ENCODE measurements at places on chromosomes 11 and 22.
A peak's percentile ranks its signal among the peaks of the same experiment; 100 is the strongest.

DNA sequence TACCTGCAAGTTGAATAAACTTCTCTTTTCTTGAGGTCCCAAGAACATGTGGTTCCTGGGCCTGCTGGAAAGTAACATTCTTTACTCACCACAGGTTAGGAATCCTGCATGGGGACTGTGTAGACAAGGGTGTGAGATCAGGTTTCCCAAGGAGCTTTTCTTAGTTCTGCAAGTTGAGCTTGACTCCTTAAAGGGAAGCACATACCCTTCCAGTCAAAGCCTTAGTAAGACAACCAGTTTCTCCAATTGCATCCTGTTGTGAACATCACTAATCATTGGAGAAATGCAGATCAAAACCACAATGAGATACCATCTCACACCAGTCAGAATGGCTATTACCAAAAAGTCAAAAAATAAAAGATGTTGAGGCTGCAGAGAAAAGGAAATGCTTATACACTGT is 48.3 kb upstream of the PAK1 start:
- DNase-seq, result no peak

GRCh38 chr11:65150509-65151299 is 16.4 kb upstream of the SYVN1 start:
- DNase-seq, result peak; percentile 16

DNA sequence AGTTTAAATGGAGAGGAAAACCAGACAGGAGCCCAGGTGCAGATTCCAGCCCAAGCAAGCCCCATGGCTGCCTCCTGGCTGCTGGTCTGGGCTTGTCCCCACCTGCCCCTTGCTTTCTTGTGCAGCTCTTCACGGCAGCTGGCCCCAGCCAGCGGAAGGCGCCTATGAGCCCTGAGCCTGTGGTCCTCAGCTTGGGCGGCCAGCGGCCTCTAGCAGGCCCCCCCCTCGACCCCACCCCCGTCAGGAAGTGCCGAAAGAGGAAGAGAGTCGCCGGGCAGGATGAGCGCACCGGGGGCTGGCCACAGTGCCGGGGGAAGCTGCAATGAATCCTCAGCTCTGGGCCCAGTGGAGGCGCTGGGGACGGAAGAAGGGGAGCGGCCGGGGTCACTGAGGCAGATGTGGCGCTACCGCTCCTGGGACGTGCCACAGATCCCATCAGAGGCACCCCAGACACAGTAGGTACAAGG is 2.1 kb upstream of the DGKZ start:
- peak; percentile 43 for DNase-seq

GRCh38 chr11:107834995-107835394 is 23.6 kb downstream of the SLC35F2 start:
- no peak for DNase-seq

DNA sequence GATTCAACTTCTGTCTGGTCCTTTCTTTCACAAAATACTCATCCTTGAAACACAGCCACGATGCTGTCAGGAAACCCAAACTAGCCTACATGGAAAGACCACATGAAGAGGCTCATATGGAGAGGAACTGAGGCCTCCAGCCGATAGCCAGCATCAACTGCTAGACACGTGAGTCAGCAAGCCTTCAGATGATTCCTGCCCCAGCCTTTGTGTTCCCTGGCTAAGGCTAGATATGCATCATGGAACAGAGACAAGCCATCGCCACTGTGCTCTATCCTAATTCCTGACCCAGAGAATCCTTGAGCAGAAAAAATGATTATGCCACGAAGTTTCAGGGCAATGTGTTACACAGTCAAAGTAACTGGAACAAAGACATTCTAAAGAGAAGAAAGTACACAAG is 75.5 kb downstream of the ENTHD1 start:
- DNase-seq, result no peak

DNA sequence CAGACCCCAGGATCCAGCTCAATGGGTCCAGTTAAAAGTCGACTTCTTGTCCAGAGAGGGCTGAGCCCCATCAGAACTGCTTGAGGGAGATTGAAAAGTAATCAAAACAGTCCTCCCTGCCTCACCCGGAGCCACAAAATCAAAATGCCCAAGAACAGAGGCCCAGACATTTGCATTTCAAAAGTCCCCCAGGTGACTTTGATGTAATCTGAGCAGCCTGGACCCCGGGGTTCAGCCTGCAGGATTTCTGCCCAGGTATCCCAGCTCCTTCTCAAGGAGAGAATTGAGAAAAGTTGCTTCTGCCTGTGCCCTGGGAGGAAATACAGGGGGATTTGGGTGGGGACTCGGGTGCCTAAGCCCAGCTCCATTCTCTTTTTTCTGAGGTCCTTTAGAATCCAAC is 1385.0 kb downstream of the TBC1D22A start:
- DNase-seq, result no peak

DNA sequence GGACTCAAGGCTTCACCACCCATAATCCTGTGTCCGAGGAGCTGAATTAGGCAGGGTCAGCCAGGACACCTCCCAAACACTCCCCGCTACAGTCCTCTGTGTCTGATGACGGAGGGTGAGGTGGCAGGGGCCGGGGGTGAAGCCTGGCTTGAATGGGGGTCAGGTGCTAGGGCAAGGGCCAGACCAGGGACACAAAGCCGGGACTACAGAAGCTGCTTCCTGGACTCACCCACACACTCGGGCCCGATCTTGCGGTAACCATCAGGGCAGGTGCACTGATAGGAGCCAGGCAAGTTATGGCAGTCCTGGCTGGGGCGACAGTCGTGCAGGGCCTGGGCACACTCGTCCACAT is 2.3 kb downstream of the EFEMP2 start:
- DNase-seq, result no peak

GRCh38 chr22:22878801-22879674 is 8.6 kb upstream of the IGLL5 start:
- no peak for DNase-seq

- DNase-seq, result no peak
Observed at GRCh38 chr11:47570651-47571356, 5.4 kb downstream of the PTPMT1 start.
